ENCODE measurements at places on chromosomes 5 and 9.

GRCh38 chr5:95530416-95530815 lies 24.4 kb downstream of the SKIC3 start:
- peak; percentile 42 for DNase-seq

GRCh38 chr5:76547891-76548524 lies 75.2 kb downstream of the F2RL2 start:
- DNase-seq = no peak

DNA sequence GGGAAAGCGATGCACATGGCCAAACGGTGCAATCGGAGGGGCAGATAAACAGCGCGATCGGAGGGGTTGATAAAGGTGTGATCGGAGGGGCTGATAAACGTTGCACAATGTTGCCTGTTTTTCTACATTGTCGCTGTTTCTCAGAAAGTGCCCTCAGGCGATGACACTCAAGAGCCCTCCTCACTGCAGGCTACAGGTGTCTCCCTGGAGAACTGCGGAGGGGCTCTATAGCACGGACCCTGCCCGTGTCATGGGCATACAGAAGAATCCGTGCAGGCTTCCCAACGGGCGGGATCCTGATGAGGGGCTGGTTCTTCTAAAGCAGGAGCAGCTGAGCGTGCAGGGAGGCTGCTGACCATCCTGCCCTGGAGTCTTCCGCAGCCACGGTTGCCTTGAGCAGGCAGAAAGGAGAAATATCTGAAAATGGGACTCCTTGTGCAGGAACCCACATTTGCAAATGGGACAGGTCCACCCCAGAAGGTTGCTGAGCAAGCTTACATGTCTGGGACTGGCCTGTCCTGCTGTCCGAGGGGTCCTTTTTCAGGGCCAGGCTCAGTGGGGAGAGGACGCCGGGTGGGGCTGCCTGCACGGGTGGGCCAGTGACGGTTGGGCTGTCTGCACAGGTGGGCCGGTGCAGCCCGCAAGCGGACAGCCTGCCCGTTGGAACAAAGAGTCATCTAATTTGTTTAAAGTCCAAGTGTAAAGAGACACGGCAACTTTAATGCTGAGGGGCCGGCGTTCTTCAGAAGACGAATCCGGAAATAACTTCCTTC lies 25.1 kb upstream of the LPCAT1 start:
- DNase-seq = no peak

DNA sequence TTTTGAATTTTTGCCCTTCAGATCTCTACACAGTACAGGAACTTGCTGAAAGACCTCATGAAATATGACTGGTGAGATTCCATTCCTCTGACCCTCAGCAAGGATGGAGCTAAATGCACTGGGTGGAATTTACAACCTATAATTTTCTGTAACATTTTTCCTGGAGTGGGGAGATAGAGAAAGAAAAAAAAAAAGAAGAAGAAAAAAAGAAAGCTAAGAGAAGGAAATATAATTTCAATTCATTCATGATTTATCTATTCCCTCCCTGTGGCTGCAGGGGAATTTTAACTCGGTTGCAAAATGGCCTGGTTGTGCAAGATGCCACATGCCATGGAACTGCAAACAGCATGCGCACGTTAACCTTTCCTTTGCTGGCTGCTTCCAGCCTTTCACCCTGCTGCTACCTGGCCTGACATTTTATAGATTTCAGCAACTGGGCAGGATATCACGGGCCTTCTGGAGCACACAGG lies 155.4 kb downstream of the FSTL4 start:
- DNase-seq = no peak

DNA sequence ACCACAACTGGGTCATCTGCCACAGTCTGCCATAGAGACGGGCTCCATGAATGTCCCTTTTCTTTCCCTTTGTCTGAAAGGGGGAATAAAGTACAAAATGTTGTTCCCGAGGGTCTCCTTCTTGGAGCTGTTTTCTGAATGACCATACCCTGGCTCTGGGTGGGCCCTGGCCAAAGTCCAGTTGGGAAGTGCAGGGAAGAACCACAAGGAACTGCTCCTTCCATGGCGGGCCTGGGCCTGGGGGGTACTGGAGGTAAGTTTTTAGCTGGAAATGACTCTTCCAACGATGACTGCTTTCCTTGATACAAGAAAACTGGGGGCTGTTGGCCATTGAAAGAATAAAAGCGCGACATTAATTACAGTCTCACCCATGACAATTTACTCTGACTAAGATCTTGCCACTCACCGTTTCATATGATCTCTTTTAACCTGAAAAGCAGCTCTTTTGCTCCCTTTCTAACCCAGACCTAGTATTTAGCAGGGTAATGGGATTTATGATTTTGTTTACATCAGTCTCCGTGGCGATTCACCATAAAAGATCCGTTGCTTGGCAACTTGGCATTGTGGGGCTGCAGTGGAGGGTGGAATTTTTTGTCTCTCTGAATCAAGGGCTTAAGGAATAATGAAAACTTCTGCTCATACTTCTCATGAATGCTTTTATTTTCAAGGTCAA lies 89.2 kb upstream of the PTCH1 start:
- no peak for DNase-seq

DNA sequence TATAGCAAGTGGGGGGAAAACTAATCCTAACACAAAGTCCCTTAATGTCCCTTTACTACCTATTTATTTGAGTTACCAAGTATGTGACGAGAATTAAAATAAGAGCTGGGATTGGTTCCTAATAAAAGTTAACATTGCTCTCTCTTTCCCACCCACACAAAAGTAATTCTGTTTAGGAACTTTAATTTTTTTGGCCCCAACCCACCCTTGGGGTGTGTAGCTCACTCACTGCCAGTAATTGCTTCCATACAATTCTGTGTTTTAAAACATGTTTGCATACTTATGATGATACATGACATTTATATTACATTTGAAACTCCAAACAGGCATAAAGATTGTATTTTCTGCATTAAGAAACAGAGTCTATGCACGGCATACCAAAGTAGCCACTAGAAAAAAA lies 106.5 kb downstream of the BNC2 start:
- DNase-seq = no peak

GRCh38 chr5:141155540-141156374 lies 5.9 kb downstream of the PCDHB6 start:
- DNase-seq = no peak

GRCh38 chr5:96279801-96280542 lies 153.1 kb downstream of the PCSK1 start:
- no peak for DNase-seq

DNA sequence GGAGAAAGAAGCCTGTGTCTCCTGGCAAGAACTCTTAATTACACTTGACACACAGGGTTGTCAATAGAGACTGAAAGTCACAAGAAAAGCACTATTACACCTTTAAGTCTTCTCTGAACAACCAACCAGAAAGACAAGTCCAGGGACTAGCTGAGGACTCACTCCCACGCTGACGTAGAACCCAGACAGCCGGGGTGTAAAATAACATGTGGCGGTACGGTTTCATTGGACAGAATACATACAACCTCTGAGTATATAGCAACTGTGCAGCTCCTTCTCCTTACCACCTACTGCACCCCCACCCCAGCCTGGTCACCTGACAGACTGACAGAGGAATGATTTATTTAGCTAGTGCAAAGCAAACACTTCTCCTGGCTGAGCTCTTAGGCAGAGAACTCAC lies 103.4 kb upstream of the RASEF start:
- no peak for DNase-seq

- DNase-seq = no peak
These were observed 526.8 kb upstream of the GRAMD2B start for GRCh38 chr5:125896368-125896767.

- DNase-seq = no peak
These were observed 1.9 kb downstream of the ROR2 start for GRCh38 chr9:91948101-91948596.

- no peak for DNase-seq
These were observed 120.9 kb downstream of the SSBP2 start for GRCh38 chr5:81629986-81630385.

DNA sequence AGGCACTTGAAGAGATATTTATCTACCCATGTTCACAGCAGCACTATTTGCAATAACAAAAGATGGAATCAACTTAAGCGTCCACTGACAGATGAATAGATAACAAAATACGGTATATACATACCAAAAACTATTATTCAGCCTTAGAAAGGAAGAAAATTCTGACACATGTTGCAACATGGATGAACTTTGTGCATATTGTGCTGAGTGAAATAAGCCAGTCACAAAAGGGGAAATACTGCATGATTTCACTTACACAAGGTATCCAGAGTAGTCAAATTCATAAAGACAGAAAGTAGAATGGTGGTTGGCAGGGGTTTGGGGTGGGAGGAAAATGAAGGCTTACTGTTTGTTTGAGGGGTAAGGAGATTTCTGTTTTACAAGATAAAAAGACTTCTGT lies 66.0 kb downstream of the FBN2 start:
- DNase-seq = no peak

DNA sequence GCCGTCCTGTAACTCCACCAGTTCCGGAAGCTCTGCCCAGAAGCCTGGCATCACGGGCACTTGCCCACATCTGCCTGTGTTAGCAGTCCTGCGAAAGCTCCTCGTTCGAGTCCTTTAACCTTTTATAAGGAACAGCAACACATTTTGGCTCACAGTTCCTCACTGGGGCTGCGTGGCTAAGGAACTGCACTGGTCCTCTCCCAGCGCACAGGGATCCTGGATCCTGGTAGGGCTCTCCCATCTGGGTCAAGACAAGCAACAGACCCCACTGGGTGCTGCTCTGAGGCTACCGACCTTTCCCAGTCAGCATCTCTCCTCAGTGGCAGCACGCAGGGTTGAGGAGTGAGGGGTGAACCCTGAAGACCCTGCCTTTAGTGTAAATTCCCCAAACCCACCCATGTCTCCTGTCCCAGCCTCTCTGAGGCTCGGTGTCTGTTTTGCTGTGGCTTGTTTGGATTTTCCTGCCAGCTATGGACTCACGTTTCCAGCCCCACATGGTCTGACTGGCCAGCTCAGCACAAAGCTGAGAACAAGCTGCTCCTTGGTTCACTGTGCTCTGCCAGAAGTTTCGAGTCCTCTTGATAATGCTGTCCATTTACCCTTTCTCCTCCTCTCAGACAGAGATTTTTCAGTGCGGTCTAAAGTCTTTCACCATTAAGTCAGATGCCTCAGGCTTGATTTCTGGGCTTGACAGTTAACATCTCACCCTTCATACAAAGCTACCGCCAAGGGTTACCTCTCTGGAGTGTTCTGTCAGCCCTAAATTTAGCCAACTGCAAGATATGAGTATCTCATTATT lies 80.0 kb downstream of the AK8 start:
- no peak for DNase-seq

DNA sequence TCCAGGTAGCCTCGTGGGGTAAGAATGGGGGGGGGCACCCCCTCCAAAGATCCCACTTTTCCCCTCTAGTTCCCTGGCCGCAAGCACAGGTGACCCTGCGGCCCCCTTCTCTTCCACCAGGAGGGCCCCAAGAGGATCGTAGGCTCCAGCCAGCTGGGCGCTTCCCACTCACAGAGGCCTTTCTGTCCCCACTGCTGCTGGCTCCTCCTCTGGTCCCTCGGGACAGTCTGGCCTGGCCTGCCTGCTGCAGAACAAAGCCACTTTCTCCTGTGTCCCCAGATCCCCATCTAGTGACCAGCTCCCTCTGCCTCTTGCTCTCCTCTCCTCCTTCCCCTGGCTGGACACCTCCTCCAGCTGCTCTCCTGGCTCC lies 534 bp upstream of the SAPCD2 start:
- no peak for DNase-seq

- no peak for DNase-seq
These were observed 68.5 kb upstream of the NAA35 start for GRCh38 chr9:85872463-85872862.

- no peak for DNase-seq
These were observed 267.1 kb downstream of the GADD45G start for GRCh38 chr9:89871871-89872331.

DNA sequence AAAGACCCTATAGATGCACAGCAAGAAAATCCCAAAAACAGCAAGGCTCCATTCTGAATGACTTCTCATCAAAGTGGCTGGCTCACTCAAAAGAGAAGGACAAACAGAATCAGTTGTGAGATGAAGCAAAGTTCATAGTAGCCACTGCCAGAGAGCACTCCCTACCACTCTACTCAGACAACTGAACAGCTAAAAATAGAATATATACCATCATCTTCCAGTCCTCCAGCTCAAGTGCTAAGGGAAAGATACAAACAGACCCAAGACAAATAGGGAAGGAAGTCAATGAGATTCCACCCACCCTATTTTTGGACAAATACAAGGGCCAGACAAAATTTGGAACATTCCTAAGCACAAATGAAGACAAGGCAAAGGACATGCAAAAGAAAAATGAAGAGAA lies 20.6 kb downstream of the GNAQ start:
- no peak for DNase-seq

DNA sequence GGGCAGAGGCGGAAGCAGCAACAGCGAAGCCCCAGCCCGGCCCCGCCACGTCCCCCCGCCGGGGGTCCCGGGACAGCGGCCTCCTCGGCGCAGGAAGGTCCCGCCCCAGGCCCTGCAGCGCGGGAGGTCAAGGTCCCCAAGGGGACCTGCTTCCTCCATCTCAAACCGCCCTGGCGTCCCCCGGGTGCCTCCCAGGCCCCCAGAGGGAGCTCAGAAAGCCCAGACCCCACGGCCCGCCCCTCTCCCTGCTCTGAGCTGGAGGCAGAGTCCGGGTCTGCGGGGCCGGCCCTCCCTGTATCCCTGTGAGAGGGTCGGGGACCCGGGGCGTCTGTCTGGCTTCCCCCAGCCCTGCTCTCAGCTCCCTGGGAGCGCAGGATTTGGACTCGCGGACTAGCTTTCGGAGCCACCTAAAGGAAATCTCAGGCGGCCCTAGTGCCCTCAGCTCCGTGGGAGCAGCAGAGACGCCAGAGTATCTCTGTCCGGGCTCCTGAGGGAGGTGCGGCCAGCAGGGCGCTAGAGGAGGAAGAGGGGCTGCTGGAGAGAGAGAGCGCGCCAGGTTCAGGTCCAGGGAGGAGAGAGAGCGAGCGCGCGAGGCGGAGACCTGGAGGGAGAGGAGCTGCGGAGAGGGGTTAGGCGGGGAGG lies 30.7 kb downstream of the EXOC3 start:
- DNase-seq = no peak

DNA sequence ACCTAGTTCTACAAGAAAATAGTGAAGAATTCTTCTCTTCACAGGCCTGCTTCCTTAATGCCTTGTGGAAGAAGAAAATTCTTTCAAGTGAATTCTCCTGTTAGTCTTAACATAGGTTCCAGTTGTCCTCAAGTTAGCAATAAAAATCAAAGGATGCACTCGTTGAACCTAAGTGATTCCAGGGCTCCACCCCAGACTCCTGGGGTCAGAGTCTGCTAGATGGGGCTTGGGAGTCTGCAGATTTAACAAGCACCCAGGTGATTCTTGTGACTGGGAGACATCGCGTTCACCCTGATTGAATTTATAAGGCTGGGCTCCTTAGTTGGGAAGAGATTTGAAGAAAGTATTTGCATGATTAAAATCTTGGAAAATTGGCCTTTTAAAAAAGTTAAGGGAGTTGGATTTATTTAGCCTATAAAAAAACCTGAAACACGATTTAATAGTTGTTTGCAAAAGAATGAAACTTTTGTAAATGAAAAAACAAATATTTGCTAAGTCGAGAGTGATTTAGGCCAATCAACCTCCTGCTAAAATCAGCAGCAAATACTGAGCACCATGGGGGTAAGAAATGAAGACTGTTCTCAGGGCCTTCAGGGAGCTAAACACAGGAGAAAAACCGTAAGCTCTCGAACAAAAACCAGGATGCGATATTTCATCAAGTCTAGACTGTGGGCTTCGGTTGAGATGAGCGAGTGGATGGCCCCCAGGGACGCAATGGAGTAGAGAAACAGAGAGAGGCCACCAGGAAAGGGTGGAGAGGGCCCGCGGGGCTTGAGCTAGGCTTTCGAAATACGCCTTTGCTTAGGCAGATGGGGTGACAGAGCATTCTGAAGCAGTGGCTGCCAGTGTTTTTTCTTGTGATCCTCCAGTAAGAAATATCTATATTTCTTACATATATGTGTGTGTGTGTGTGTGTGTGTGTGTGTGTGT lies 86.9 kb upstream of the TTC23L start:
- no peak for DNase-seq

All from BJ (cell line).